Right cardiac atrium (tissue), 5 donors: ENCODE measurements at places on chromosomes 11 and 22. TPM values are rescaled to one million over a fixed set of nuclear protein-coding genes. Genes with fewer than 3 reads are reported as not detected.
A peak's percentile ranks its signal among the peaks of the same experiment; 100 is the strongest.

Gene PRDX5
- total RNA-seq, result 324 TPM

Gene RNF121
- total RNA-seq, result 21.8 TPM

Gene CRYAB
- 5,489 TPM for total RNA-seq

Gene THRSP
- total RNA-seq, result 1.4 TPM

Gene CABP4
- 1.8 TPM for total RNA-seq

Gene NAT10
- total RNA-seq, result 21.2 TPM

Gene DDI1
- not detected for total RNA-seq

Gene OR56A1
- not detected for total RNA-seq

DNA sequence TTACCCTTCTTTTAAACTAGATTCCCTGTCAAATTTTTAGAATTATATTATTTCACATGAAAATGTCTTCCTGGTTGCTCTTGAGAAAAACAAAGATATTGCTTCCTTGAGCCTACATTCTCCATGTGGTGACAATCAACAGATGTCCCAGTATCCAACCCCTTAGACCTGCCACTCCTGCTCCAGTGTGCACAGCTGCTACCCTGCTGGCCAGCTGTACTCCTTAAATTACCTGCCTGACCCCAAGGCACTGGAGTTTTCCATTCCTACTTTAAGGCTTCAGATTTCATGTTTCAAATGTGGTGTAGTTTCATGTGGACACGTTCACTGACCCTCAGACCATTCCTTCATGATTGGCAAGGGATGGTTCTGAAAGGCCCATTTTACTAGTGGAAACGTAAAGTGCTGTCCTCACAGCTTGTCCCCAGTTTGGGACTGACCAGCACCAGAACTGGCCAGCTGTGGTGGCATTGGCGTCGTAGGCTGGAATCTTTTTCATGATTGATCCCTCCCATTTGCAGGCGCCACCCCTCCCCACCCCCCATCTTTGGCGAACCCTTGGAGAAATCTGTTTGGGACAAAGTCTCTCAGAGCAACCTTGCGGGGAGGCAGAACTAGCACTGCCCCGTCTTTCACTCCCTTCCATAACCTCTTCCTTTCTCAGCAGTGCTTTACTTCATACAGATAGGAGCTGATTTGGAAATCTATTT is 123.5 kb downstream of the DBX1 start:
- DNase-seq, result no peak

DNA sequence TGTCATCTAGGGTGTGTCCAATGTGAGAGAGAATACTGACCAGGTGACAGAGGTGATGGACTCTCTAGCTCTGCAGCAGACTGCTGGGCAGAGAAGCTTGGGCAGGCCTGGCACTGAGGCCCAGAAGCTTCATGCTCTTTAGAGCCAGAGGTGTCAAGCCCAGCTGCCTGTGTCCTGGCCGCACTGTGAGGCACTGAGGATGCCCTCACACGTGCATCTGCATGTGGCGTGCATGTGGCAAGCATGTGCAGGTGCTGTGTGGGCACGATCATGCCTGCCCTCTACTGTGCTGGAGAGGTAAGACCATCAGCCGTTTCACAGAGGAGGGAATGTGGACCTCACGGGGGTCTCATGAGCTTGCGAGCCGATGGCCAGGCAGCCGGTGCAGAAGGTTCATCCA is 15.8 kb upstream of the TXNRD2 start:
- DNase-seq, result peak; percentile 49

DNA sequence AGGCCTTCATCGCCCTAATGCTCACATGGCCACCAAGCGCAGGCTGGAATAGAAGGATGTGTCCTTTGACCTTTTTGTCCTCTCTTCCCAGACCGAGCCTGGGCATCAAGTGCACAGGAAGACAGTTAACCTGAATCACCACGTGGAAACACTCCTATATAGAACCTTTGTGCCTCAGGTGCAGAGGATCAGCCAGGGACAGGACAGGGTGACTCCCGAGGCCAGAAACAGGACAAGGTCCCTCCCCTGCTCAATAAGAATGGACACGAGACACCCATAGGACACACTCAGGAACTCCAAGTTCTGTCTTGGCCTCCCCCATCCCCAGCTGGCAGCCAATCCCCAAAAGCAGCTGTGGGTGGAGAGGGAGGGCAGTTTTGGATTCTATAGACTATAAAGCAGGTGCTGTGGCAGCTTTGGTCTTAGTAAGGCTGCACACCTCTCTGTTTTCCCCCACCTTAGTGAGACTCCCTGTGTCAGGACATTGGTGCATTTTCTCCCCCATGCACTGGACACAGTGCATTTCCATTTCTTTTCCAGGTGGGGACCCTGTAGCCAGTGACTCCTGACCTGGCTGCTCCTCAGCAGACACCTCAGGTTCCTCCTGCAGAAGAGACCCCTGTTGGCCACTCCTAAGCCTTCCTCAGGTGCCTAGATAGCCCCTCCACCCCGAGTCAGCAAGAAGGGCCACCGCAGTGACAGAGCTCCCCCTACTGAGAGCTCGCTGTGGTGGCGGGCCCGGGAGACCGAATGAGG is 43.6 kb upstream of the POU2AF1 start:
- DNase-seq, result peak; percentile 71

GRCh38 chr11:134380785-134381184 is 31.3 kb downstream of the B3GAT1 start:
- no peak for DNase-seq

GRCh38 chr22:36871669-36872081 is 10.9 kb downstream of the NCF4 start:
- DNase-seq, result no peak

DNA sequence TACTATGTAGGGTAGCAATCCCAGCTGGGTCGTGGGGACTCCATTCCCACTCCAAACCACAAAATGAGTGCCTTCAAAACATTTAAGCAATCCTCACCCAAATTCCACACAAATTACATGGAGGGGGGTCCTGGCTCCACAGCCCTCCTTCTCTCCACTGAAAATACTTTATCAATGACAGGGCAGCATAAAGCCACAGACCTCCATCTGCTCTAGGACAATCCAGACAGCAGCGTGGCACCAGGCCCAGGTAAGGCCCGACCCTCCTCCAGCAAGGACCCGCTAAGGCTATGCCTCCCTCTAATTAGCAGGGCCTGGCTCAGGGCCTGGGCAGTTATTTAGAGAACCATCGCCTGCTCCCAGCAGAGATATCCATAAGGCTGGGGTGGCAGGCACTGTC is at the start of gene PANX3:
TSS of gene PANX3 (plus strand) at position 365 of the 400 bp plus-strand sequence. CDS start 129 bp downstream, outside the sequence.
- no peak for DNase-seq

DNA sequence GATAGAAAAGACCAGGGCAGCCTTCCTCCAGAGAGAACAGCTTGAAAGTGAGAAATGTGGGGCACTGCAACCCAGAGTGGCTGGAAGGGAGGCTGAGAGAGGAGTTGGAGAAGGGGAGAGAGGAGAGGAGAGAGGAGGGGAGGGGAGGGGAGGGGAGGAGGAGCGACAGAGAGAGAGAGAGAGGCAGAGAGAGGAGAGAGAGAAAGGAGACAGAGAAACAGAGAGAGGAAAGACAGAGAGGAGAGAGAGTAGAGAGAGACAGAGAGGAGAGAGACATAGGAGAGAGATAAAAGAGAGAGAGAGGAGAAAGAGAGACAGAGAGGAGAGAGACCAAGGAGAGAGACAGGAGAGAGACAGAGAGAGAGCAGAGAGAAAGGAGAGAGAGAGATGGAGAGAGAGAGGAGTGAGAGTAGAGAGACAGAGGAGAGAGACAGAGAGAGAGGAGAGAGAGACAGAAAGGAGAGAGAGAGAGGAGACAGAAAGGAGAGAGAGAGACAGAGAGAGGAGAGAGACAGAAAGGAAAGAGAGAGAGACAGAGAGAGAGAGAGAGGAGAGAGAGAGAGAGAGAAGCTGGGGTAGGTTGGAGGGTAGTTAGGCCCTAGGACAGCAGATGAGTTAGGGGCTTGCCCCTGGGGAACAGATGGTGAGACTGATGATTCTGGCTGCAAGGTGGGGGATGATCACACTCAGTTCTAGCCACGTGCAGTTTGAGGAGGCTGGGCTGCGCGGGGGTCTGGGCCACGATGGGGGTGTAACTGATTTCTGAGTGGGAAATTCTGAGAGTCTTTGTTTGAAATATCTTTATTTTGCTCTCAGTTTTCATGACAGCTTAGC is 8.5 kb upstream of the SCYL1 start:
- DNase-seq, result no peak

- DNase-seq, result peak; percentile 90
Observed at GRCh38 chr11:65301491-65302329, 13.0 kb upstream of the CDC42EP2 start.

- DNase-seq, result no peak
Observed at GRCh38 chr11:122150216-122151124, 34.5 kb upstream of the BLID start.

DNA sequence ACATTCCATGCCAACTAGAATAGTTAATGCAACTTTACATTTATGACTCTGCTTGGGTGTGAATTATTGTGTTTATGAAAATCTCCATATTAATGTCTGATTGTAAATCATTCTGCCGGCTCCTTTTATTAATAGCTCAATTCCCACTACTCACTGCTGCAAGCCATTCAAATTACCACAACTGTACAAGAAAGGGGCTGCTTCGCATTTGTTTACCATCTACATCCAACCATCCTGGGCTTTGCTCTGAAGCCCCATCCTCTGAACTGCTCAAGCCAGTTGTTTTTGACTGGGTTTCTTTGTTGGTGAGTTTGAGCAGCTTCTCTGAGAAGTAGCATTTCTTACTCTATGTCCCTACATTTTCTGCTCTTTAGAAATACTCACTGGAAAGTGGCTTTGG is 451.6 kb upstream of the CADM1 start:
- no peak for DNase-seq

GRCh38 chr11:74011360-74012073 is 2.6 kb upstream of the UCP3 start:
- DNase-seq, result peak; percentile 44

GRCh38 chr11:114344494-114344893 is 48.3 kb downstream of the NNMT start:
- DNase-seq, result no peak

- no peak for DNase-seq
Observed at GRCh38 chr22:18970948-18971315, 34.8 kb upstream of the PRODH start.

GRCh38 chr22:37245740-37246139 is 1.7 kb upstream of the RAC2 start:
- DNase-seq, result no peak

- no peak for DNase-seq
Observed at GRCh38 chr22:40469181-40469580, 98.8 kb downstream of the SGSM3 start.

DNA sequence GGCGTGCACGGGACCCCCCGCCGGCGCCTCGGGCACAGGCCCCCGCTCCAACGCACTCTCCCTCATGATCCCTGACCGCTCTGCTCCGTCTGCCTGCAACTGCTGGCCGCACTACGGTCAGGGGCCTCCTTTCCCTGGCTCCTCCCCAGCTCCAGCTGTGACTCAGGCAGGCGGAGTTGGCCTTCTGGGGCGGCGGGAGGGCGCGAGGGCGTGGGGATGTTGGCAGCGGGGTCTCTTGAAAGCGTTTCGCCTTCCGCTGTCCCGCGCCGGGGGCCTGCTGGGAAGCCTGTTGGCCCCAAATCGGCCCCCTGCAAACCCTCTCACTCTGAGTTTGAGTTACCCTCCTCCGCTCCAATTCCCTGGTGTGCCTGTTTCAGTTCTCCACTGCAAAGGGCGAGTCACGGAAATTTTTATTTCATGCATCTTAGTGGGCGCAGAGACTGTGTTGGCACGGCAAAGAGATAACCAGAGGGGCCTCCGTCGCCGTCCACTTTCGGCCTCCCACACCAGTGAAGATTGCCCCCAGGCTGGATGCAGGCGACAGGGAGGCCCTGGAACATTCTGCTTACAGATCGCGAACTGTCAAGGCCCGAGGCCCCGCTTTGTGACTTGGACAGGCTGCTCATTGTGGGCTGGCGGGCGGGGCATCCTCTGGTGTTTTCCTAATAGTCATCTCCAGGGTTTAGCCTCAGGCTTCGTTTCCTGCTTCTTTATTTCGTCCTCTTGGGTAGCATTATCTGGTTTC is at the start of gene CAVIN3:
TSS of gene CAVIN3 (minus strand) at position 91 of the 745 bp plus-strand sequence. CDS start at position 66, 25 bp downstream.
- DNase-seq, result peak; percentile 95

GRCh38 chr22:24066260-24066659 is 55.2 kb downstream of the CABIN1 start:
- DNase-seq, result no peak

GRCh38 chr11:6468712-6469495 is 4.8 kb downstream of the TRIM3 start:
- peak; percentile 96 for DNase-seq

GRCh38 chr11:121449123-121449522 is 3.0 kb upstream of the SORL1 start:
- no peak for DNase-seq

DNA sequence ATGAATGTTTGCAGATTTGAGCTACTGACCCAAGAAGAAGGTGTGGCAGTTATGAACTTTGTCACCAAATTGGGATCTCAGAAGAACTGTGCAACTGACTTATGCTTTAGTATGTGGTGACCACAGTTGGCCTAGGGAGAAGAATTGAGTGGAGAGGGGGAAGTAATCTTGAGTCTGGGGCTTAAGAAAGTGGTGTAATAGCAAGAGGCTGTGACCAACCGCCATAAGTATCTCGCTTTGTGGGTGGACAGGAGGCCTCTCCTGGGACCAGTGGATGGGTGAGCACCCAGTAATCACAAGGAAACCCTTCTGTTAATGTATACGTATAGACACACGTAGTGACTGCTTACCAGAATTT is 12.7 kb upstream of the IL10RA start:
- no peak for DNase-seq

DNA sequence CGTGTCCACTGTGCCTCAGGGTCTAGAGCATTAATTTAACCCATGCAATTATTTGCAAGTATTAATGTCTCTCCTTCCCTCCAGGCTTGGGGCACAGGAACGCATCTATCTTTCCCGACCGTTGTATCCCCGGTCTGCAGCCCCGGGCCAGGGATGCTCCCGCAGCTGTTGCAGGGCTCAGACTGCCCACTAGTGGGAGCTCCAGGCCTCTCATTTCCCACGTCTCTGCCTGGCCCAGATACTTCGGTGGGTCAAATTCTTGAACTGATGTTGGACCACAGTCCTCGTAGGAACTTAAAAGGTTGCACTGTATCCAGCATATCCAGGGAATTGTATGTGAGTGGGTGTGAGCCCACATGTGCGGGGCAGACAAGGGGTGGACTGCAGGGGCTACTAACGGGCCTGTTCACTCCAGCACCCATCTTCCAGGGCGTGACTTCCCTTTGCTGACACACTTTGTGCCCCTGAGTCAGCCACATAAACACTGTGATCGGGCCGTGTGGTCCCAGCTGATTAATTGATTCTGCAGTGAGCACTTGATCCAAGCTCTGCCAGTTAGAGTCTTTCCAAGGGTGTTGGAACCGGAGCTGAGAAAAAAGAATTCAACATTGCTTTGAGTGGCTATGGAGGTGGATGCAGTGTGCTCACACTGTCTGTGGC is 451.3 kb downstream of the TBC1D22A start:
- no peak for DNase-seq
